ENCODE measurements at places on chromosomes 12 and 14.

DNA sequence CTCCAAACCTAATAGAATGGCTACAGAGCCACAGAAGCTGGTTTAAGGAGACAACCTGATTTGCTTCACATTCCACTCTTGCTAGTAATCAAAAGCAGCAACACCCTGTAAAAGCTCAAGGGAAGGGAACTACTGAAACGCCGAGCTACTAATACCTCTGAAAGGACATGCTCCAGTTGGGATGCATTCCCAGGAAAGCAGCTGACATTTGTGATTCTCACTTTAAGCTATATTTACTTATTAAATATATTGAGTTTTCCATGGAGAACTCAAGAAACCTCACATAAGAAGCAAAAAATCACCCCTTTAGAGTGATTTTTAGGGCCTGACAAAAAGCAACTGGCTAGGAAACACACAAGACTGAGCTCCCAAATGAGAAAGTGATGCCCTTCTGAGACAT lies 1073.0 kb upstream of the FLRT2 start:
- no peak for DNase-seq

GRCh38 chr12:21983095-21983494 lies 41.9 kb upstream of the ABCC9 start:
- no peak for DNase-seq

DNA sequence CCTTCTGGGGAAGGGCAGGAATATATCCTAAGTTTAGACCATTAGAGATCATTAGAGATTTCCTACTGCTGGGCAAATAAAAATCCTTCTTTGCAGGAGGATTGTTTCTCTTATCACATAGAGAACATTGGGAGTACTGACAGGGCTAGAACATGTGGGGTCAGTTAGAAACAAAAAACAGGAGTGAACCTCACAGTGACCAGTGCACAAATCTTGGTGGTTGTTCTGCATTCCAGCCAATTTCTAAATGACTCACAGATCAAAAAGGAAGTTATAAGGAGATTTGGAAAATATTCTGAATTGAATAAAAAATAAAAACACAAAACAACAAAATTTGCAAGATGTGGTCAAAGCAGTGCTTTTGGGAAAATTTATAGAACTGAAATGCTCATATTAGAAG lies 118.8 kb downstream of the LLPH start:
- no peak for DNase-seq

DNA sequence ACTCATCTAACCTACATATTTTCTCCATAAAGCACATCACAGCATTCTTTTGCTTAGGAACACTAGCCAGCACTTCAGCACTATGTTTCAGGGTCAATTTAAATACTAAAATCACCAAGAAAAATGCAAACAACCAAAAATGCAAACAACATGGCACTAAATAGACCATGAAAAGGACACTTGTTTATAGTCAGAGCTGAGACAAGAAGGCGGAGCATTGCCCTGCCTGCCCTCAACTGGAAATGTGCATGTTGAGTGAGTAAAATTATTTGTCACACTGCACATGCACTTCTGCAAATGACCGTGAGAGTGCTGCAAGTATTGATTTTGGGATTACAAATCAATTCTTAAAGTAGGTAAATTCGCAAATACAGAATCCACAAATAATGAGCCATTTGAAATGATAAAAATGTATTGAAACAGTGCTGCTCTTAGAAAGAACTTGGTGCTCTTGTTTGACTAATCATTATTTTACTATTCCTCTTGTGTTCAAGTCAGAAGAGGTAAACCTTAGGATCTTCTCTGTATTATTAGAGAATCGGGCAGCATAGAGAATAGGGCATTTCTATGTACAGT lies 34.8 kb downstream of the CFAP251 start:
- DNase-seq = no peak

DNA sequence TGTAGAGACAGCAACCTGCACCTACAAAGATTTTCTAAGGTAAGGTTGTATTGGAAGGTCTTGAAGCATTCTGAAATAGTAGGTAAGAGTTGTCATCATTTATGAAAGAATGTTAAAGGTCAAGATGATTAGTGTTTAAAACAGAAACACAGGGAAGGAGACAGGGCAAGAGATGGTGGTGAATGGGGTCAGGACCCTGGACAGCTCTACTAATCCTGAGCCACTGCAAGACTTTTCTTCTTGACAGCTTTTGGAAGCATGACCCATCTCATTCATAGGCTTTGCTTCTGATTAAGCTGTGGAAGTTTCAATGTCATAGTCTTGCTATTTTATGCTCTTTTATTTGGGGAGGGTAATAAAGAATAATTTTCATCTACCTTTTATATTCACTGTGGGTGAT lies 75.5 kb upstream of the CAND1 start:
- DNase-seq = no peak

GRCh38 chr12:108313606-108314351 lies 25.3 kb downstream of the CMKLR1 start:
- DNase-seq = no peak

DNA sequence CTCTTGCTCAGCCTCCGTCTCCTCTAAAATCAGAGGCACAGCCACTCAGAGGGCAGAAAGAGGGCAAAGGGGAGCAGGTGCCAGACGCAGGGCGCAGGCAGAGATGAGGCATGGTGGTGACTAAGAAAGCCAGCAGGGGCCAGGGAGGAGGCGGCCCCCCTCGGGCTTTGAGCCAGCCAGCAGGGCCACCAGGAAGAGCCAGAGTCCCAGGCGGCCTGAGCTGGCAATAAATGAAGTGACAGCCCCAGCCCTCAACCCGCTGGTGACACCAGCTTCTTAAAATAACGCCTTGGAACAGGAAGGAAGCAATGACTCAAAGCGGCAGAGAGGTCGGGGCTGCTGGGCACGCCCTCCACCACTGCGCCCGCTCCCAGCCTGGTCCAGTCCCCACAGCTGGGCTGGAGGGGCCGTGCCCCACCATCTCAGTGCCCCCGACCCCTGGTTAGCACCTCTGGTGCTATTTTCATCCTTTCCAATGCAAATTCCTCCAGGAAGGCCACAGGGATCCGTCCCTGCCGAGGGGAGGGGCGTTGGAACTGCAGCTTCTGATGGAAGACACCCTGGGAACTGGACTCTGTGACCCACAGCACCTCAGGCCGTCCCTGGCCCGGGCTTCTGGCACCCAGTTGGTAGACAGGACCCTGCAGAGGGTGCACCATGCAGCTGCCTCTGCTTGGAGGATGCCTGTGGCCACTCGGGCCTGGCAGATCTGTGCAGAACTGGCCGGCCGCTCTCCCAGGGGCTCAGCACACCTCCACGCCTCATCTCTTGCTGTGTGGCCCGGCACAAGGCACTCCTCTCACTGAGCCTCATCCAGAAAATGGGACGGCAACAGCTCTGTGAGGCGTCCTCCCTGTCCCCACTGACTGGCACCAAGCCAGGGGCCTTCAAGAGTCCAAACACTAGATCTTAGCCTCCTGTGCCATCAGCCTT lies 113.7 kb downstream of the NCOR2 start:
- no peak for DNase-seq

- DNase-seq = no peak
Observed at GRCh38 chr12:27345376-27345775, 12.7 kb downstream of the BMAL2 start.

GRCh38 chr12:2980630-2981029 lies 21.4 kb downstream of the TEAD4 start:
- DNase-seq = no peak

DNA sequence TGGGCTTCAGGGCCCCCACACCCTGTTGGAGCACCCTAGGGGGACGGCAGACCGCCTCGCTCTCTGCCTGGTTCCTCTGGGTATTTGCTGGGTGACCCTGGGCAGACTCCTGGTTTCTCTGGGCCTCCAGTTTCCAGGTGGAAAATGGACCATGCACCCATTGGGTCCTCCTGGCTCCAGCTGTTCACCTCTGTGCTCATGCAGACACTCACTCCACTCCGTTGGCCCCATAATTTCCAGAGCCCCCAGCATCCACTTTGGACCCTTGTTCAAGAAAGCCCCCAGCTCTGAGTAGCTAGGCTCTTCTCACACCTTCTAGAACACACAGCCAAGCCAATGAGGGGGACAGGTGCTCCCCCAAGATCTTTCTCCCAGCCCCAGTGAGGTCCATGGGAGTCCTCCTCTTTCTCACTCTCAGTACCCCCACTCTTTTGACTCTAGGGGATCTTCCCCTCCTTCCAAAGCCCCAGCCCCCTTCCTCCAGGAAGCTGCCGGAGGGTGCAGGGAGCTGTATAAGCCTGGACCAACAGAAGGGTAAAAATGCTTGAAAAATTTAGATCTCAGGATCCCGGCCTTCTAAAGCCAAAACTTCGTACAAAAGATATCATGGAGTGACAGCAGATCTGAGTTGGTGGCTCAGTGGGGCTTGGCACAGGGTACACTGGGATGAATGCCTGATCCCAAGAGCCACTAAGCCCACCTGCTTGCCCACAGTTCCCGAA lies 174.8 kb upstream of the RTL1 start:
- no peak for DNase-seq

DNA sequence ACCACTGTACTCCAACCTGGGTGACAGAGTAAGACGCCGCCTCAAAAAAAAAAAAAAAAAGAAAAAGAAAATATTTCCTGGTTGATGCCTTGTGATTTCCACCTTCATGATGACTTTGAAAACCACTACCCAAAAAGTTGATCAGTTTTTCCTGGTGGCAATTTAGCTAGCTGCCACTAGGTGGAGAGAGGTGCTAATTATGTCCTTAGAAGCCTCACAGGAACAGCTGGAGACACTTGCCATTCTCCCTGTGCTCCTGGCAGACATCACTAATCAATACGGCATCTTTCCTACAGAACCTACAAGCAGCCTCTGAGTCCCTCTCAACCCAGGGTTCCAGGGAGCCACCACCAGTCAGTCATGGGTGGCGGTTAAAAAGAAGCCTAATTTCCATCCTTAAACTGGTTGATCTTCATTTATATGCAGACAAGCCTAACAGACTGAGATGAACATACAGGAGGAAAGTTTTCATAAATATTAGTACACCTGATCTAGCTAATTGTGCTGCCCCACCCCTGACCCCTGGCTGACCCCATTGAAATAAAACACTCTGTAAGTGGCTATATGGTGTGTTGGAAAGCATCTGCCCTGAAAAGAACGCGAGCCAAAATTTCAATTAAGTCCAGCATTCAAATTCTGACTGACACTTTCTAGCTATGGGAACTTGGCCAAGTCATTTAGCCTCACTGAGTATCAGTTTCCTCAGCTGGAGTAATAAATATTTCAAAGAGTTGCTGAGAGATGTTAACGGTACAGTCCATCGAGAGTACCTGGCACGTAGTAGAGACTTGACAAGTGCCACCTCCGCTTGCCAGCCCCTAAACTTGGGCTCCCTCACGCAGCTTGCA lies 6.2 kb upstream of the OAS1 start:
- DNase-seq = no peak

- no peak for DNase-seq
Observed at GRCh38 chr12:69512820-69513219, 42.6 kb downstream of the FRS2 start.

GRCh38 chr12:23640754-23641153 lies 308.7 kb downstream of the SOX5 start:
- peak; percentile 82 for DNase-seq

- peak; percentile 83 for DNase-seq
Observed at GRCh38 chr14:49692811-49693734, at the start of gene KLHDC1. Gene KLHDC1 (plus strand): TSS chr14:49693120. CDS start chr14:49693195, 75 bp downstream.

GRCh38 chr12:105214148-105214547 lies 21.8 kb downstream of the APPL2 start:
- no peak for DNase-seq

DNA sequence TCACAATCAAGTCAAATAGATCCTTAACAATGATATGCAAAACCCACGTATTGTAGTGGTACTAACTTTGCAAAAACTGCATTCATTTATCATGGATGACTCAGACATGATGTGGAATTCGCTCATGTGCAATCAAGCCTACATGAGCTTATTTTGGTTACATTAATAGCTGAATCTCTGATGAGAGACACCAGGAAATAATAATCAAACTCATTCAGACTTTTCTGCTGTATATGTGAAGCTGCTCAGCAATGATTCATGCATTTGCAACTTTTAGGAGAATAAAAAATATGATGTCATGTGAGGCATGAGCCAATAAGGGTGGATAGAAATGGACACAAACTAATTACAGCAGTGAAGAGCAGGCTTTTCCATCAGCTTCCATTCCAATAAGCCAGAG lies 1075.8 kb upstream of the TMEM132C start:
- no peak for DNase-seq

GRCh38 chr14:88098163-88098562 lies 93.2 kb downstream of the GPR65 start:
- DNase-seq = no peak

DNA sequence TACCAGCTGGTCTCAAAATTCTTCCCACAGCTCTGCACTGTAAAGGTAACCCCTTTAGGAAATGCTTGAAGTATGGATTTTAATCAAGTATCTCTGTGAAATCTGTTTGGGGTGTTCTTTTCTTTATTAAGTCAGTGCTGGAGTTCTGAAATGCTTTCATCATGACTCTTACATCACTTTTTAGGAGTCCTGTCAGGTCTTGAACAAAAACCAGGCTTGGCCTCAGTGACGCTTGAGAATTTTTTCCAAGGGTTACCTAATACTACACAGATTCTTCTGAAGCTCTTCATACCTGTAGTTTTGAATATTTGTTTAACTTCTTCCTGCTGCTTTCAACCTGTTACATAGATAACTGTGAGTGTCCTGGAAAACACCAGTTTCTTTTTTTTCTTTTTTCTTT lies 47.0 kb upstream of the KCNH3 start:
- DNase-seq = no peak

- no peak for DNase-seq
Observed at GRCh38 chr12:11731455-11731854, 82.0 kb downstream of the ETV6 start.

GRCh38 chr14:97022741-97023140 lies 225.6 kb downstream of the VRK1 start:
- DNase-seq = no peak

GRCh38 chr12:12872139-12872933 lies 19.0 kb upstream of the GPRC5A start:
- no peak for DNase-seq

DNA sequence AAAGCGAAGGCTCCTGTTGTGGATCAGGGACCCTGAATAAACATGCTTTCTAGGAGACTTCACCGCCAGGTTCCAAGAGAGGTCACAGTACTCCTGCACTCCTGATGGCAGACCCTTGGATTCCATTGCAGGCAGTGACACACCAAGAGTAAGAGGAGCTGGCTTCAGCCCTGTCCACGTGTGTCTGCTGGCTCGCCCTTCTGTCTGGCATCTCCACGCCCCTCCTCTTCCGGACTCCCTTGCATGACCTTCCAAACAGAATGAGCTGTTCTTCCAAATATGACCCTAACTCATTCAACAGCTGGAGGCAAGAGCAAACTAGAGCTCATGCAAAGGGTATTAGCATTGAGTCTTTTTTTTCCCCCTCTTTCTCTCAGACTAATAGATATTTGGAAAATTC lies 233.0 kb upstream of the PLEKHG7 start:
- no peak for DNase-seq

- no peak for DNase-seq
Observed at GRCh38 chr12:113393749-113394148, 9.9 kb downstream of the SDS start.

- peak; percentile 5 for DNase-seq
Observed at GRCh38 chr14:89428546-89429198, 11.6 kb upstream of the FOXN3 start.

GRCh38 chr12:10331642-10332239 lies 24.1 kb downstream of the KLRD1 start:
- peak; percentile 6 for DNase-seq

Measured in NCI-H2227 treated with DMSO at 0.1 percent for 48 hours (cell line).